Putamen (tissue), 1 donor: ENCODE measurements at places on chromosomes 11 and 22.

DNA sequence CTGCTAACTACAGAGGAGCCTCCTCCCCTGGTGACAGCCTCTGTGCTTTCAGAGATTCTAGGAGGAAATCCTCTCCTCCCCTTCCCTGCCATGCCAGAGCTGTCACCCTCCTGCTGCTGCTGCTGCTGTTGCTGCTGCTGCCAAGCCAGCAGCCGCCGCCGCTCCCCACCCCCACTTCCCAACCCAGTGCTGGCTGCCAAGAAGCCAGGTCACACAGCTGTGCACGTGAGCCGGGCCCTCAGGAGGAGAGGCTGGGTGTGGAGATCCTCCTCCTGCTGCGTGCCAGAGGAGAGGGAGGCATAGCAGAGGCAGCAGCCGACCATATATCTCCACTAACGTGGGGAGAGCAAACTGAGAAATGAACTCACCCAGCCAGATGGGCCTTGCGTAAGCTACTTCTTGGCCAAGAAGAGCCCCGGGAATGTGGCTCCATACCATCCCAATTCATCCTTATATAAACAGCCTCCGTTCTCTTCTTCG lies 12.4 kb downstream of the CRY2 start:
- DNase-seq = peak; percentile 86

GRCh38 chr22:44620129-44620840 lies 81.7 kb upstream of the PRR5 start:
- DNase-seq = no peak

DNA sequence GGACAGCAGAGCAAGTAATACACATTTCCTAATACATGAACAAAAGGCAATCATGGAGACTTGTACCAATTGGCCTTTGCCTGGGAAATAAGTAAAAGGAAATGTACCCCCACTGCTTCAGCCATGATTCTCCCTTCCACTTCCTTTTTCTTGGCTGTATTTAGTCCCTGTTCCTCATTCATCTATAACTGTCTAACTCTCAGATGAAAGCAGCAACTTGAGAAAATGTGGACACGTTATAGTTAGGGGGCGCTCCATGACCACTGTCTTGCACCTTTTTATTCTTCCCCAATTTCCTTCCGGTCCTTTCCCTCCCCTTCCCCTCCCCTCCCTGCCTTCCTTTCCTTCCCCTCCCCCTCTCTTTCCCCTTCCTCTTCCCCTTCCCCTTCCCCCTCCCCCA lies 61.3 kb upstream of the BARX2 start:
- DNase-seq = no peak

GRCh38 chr11:28231475-28231874 lies 123.3 kb downstream of the METTL15 start:
- DNase-seq = no peak

DNA sequence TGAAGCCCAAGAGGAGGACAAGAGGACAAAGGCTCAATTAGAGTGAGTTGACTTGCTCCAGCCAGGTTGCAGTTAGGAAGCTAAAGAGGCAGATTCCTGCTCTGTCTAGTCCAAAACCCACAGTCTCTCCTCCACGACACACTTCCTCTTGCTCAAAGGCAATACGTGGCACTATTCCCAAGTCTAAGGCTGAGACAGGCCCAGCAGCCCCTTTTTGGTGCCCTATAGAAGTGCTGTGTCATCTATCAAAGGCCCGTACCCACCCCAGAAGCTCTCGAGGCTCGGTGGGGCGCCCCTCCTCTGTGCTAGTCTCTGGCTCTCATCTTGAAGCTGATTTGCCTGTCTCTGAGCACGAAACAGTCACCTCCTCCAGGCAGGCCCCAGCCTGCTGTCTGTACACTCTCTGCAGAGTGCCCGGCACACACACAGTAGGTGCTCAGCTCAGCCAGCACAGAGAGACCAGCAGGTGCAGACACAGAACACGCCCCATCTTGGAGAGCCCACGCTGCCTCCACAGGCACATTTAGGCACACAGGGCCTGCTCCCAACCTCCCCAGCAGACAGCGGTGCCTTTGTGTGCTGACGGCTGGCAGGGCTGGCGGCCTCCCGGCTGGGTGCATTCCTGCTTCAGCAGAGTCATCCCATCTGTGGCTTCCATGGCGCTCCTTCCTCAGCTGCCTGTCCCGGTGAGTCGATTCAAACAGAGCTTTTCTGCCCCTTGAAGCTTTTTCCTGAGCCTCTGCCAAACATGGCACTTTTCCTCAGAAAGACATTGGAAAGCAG lies 52.8 kb downstream of the MYH9 start:
- DNase-seq = peak; percentile 85
